HepG2 (cell line): ENCODE measurements at places on chromosomes 1 and 21.

DNA sequence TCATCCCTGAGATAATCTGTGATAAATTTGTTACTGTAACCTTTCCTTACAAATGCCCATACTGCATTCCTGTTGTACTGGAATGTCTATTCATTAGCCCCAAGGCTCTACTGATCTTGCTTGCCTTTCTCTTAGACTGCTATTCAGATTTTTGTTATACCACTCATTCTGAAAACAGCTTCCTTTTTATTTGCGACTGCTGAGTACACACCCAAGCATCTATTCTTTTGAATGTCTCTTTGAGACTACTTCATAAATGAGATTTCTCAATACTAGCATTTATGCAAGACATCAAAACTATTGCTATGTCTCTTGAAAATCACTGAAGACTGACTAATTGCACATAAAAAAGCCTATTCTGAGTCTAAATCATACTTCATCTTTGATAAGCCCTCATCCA, 38.6 kb downstream of the DENND1B start:
- DNase-seq: no peak

- no peak for DNase-seq
Observed at GRCh38 chr1:147236959-147237791, 5.3 kb upstream of the CHD1L start.

- DNase-seq: no peak
Observed at GRCh38 chr1:17437260-17437579, 2.3 kb downstream of the RCC2 start.

DNA sequence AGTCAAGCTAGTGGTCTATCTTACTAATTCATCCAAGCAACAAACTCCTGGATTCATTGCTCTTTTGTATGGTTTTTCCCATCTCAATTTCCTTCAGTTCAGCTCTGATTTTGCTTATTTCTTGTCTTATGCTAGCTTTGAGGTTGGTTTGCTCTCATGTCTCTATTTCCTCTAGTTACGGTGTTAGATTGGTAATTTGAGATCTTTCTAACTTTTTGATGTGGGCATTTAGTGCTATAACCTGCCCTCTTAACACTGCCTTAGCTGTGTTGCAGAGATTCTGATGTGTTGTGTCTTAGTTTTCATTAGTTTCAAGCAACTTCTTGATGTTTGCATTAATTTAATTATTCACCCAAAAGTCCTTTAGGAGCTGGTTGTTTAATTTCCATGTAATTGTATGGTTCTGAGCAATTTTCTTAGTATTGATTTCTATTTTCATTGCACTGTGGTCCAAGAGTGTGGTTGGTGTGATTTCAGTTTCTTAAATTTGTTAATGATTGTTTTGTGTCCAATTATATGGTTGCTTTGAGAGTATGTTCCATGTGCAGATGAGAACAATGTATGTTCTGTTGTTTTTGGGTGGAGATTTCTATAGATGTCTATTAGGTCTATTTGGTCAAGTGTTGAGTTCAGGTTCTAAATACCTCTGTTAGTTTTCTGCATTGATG, 154.6 kb downstream of the PLPPR5 start:
- no peak for DNase-seq

- DNase-seq: no peak
Observed at GRCh38 chr1:20974069-20974468, 187.0 kb upstream of the HP1BP3 start.

DNA sequence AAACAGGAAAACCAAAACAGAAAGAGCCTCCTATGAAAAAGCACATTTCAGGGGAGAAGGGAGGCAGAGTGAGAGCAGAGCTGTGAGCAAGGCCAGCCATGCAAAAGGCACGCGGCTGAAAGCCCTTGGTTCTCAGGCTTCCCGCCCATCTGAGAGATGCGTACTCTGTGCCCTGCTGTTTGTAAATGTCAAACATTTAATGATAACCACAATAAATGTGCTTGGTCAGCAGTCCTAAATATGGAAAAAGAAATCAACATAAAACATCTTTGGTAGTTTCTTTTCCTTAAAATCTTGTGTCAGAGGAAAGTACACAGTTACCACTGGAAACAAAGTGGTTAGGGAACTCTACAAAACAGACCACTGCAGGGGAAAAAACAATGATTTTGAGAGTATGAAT, 283.1 kb downstream of the DSCAM start:
- no peak for DNase-seq

DNA sequence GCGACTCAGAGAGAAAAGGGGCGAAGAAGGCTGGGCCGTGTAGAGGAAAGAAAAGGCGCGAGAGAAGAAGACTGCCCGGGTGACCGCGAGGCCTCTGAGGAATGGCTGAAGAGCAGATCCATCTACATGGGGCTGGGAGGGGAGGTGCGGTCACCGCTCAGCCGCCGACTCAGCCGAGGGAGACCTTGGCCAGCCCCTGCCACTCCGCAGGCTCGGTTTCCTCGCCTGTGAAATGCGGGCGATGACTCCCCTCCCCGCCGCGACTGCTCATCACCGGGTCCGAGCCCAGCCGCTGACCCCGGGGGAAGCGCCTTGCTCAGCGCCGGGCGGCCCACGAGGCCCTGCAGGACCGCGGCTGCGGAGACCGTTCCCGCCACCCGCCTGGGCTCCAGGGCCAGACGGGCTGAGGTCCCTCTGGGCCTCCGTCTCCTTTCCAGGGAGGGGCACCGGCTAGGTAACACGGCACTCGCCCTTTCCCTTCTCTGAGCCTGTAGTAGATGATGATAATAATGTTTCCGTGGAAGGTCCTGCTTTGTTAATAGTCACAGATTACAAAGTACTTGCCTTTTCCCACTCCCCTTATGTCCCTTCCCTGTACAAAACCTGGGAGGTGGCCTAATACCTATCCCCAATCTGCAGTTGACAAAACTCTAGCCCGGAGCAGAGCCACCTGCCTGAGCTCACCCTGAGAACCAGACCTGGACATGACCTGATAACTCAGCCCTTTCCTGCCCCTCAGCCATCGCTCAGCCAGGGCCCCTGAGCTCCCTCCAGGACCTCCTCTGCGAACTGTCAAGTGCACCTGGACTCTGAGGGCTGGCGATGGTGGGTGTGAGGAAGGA, 1.6 kb upstream of the BSND start:
- no peak for DNase-seq

- DNase-seq: peak; percentile 45
Observed at GRCh38 chr1:1080122-1080757, 6.1 kb upstream of the RNF223 start.

DNA sequence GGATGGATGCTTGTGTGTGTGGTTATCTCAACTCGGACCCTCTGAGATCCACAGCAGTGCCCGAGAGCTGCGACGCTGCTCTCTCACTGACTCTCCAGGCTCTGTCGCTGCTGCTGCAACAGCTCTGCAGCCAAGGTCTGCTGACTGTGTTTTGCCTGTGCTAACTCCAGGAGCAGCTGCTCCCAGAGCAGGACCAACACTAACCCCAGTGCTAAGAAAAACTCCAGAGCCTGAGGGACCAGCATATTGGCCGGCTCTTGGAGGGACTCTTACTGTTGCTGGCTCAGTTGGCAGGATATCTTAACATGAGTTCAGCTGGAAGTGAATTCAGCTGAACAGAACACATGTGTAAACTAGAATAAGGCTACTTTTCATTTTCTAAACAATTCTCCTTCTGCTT, 4.4 kb downstream of the LCE2C start:
- DNase-seq: no peak

GRCh38 chr1:206508956-206509355, 1.6 kb downstream of the RASSF5 start:
- DNase-seq: no peak

DNA sequence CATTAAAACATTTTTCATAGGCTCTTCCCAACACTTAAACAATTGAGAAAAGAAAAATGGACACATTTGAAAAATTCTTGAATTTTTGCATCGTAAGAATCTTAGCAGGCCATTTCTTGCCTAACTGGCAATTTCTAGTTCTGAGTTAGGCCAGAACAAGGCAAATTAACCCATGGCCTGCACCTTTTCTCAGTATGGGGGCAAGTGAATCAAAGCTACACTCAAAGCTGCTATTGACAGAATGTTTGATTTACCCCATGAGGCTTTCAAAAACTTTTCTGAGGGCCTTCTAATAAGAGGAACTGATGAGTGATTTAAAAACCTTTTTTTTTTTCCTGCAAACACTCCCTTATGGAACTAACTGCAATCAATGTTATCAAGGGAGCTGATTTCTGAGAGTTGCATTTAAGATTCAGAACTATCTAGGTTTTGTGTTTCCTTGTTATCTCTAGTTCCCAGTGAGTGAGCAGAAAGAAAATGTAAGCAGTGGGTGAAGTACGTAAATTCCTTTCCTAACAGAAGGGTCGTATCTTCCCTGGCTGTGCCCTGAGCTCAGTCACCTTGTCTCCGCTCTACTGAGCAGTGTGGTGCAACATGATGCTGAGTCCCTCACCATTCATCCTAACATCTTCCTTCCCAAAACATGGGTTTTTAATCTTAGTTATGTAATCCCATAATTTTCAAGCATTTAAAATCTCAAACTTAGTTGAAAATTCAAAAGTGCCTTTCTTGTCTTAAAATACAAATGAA, 353.7 kb downstream of the DPYD start:
- no peak for DNase-seq

GRCh38 chr21:40660461-40660860, 186.5 kb downstream of the DSCAM start:
- DNase-seq: no peak

GRCh38 chr1:23118957-23119792, 49.5 kb downstream of the LUZP1 start:
- DNase-seq: no peak

DNA sequence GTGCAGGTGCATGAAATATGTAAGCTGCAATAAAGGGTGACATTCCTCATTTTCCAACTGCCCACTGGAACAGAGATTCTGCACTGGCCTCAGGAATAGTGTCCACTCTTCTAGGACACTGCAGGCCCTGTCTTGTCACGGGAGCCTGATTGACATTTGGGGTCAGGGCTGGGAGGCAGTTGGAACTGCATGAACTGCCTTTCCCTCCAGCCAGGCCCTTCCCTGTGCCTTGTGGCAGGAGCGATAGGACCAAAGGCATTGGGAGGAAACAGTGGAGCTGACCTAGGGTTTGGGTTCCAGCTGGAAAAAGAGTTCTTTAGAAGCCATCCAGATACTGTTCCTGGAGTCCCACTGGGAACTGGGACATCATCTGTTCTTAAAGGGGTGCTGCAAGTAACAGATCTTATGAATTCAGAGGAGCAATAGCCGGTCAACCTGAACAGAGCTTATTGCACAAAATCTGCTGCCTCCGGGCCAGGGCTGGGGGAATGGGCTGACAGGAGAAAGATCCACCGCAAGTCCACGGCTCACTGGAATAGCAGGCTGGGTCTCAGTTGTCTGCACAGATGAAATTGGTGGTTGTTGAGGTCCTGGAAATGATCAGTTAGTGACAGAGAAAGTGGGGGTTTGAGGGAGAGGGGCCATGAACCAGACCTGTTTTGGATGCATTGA, 451.7 kb downstream of the CAMTA1 start:
- no peak for DNase-seq

DNA sequence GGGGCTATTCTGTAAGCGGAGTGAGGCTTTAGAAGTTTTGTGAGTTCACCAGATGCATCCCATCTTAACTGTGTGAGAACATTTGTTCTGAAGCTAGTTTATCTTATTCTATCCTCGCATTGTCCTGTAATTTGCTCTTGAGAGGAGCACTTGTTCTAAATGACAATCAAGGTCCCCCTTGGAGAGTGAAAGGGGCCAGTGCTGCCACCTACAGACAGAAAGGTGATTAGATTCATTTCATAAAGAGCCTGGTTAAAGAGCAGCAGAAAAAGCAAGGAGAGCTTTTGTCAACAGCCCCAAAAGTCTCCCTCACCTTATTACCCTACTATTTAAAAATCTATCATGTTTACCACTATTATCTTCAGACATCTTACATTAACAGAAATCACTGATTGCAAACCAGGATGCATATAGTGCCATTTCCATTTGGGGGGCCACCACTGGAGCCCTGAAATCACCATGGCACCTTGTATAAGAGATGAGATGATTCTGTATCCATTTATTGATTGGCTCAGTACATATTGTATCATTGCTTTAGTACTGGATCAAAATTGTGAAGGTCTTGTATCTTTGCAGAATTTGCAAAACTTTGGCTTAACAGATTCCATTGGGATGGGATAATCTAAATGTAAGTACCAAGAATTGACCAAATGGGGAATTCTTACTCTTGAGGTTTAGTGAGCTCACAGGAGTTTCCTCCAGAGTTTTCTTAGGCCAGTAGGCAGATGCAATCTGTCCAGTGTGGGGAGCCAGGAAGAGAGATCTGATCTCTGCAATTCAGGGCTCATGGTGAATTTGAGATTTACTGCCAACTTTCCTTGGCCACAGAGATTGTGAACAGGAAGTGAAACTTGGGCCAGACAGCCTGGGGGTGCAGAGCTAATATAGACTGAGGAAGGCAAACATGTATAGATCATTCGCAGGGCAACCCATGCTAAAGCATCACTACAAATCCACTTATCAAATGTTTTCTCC, 64.3 kb upstream of the TRABD2B start:
- DNase-seq: peak; percentile 40

DNA sequence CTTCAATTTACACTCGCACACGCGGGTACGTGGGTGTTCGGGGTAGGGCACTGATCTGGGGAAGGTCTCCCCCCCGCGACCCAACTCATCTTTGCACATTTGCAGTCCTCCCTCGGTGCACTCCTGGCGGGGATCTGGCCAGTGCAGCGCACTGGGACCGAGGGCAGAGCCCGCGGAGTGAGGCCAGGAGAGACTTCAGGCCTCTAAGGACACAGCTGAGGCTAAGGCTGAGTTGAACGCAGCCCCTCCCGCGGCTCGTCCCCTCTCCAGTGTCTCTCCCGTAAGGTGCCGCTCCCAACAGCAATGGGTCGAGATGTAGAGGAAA, 936 bp upstream of the NCAM2 start:
- no peak for DNase-seq

DNA sequence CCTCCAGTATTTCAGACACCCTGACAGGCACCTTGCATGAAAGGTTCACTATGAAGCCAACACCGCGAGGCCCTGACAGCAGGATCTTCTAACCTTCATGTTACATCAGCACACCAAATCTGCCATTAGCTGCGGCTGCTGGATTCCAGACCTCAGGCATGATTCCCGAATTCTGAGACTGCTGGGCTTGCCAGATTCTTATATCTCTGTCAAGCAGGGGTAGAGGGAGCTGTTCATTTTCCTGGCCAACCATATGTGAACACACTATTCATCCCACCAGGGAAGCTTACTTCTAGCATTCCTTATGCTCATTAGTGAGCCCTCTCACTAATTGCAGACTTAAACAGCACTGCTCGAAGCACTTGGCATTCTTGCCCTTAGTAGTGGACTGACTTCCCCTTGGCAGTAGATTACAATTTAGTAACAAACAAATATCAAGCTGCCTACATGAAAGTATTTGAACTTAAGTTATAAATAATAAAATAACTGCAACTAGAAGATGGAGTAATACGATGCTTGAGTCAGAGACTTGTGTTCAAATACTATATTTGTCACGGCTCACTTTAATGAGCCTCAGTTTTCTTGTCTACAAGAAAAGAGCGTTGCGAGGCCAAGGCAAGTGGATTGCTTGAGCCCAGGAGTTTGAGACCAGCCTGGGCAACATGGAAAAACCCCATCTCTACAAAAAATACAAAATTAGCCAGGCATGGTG, 43.3 kb downstream of the NID1 start:
- no peak for DNase-seq

GRCh38 chr1:119868176-119868575, 28.1 kb downstream of the ADAM30 start:
- DNase-seq: no peak

- no peak for DNase-seq
Observed at GRCh38 chr21:45517249-45518065, 24.8 kb downstream of the SLC19A1 start.

- DNase-seq: no peak
Observed at GRCh38 chr1:87757676-87758075, 429.0 kb downstream of the LMO4 start.

- DNase-seq: no peak
Observed at GRCh38 chr1:246742396-246742795, 18.2 kb downstream of the SCCPDH start.
